NCI-H1105 (cell line): ENCODE measurements at places on chromosomes 7 and 10.

DNA sequence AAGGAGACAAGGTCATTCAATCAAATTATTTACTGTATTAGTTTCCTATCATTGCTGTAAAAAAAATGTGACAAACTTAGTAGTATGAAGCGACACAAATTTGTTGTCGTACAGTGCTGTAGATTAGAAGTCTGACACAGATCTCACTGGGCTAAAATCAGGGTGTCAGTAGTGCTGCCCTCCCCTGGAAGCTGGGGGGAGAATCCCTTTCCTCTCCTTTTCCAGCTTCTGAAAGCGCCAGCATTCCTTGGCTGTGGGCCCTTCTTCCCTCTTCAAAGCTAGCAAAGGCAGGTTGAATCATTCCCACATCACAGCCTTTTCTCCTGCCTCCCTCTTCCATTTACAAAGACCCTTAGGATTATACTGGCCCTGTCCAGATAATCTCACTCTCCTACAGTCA, 28.0 kb downstream of the VPS41 start:
- DNase-seq, result no peak

DNA sequence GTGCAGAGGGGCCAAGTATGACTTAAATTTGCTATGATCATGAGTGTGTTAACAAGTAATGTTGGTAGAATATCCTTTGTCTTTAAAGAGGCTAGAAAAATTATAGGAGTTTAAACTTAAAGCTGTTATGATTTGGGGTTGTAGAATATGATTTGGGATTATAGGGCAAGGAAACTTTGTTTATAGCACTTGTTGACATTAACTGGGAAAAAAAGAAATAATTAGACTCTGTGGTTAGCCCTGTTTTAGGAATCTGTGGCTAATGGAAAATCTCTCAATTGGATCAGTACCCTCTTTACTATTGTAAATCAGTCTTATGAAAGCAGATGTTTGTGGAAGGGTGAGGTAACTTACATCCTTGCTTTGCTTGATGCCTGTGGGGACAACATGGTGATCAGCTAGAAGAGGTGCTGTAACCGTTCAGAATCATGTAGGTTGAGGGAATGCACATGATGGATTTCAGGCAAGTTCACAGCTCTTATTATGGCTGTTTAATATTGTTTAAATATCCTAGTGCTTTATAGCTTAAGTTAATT, 11.1 kb downstream of the ING3 start:
- no peak for DNase-seq

DNA sequence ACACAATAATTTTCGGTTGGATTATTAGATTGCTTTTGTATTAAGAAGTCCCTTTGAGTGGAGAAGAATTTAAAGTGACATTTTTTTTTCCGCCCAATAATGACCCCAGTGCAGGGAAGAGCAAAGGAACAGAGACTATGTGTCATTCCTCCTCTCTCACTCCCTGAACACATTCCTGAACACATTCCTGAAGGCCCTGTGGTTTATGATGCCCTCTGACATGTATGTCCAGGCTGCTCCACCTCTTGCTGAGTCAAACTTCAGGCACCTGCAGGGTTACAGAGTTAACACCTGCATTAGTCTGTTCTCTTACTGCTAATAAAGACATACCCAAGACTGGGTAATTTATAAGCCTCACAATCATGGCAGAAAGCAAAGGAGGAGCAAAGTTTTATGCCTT, 704.0 kb upstream of the LRRN3 start:
- no peak for DNase-seq

GRCh38 chr7:311131-311680, 21.2 kb downstream of the FOXL3 start:
- DNase-seq, result no peak

DNA sequence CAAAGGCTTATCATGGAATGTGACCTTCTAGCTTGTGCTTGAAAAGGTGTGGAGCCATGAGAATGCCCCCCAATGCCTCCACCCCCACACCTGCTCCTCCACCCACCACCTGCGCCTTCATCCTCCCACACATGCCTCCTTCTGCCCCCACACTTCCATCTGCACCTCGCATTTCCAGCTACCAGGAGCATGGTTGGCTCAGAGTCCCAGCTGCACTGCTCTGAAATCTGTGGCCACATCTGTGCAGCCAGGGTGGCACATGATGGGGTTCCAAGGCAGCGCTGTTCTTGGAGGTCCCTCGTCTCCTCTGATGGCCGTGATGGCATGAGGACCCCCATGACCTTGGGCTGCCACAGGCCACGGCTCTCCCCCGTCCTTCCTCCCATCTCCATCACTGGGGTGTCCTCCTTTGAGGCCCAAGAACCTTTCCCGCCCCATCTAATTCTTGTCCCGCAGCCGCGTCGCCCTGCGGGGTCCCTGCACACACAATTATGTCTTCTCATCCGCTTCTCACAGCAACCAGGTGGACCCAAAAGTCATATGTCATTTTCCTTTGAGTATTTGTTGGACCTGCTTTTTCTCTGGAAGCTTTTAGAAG, 40.6 kb upstream of the CNPY1 start:
- DNase-seq, result no peak

DNA sequence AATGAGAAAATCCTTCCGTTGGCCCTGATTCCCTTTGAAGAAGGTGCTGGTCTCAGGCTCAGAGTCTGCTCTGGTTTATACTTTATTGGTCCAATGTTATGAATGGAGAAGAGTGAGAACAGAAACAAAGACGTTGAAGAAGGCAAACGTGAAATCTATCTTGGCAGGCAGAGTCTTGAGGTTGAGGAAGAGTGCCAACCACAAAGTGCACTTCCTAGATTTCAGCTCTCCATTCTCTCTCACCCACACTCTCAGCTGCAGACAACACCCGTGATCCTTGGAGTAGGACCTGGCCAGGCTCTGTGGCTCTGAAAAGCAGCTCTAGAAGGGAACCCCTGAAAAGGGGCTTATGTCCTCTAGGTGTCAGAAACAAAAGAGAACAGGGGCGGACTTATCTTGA, 128.9 kb upstream of the PLXNA4 start:
- DNase-seq, result no peak

- DNase-seq, result no peak
Measured at GRCh38 chr7:150620061-150620460, 12.1 kb downstream of the GIMAP6 start.

GRCh38 chr7:10468908-10469307, 504.8 kb upstream of the PHF14 start:
- no peak for DNase-seq

- DNase-seq, result no peak
Measured at GRCh38 chr7:82598958-82599357, 155.4 kb upstream of the CACNA2D1 start.

GRCh38 chr7:28315565-28316410, 96.5 kb upstream of the CREB5 start:
- no peak for DNase-seq

- no peak for DNase-seq
Measured at GRCh38 chr10:47031211-47031900, 120.1 kb downstream of the PTPN20 start.

- DNase-seq, result no peak
Measured at GRCh38 chr10:95661818-95662217, 5.3 kb upstream of the ALDH18A1 start.

DNA sequence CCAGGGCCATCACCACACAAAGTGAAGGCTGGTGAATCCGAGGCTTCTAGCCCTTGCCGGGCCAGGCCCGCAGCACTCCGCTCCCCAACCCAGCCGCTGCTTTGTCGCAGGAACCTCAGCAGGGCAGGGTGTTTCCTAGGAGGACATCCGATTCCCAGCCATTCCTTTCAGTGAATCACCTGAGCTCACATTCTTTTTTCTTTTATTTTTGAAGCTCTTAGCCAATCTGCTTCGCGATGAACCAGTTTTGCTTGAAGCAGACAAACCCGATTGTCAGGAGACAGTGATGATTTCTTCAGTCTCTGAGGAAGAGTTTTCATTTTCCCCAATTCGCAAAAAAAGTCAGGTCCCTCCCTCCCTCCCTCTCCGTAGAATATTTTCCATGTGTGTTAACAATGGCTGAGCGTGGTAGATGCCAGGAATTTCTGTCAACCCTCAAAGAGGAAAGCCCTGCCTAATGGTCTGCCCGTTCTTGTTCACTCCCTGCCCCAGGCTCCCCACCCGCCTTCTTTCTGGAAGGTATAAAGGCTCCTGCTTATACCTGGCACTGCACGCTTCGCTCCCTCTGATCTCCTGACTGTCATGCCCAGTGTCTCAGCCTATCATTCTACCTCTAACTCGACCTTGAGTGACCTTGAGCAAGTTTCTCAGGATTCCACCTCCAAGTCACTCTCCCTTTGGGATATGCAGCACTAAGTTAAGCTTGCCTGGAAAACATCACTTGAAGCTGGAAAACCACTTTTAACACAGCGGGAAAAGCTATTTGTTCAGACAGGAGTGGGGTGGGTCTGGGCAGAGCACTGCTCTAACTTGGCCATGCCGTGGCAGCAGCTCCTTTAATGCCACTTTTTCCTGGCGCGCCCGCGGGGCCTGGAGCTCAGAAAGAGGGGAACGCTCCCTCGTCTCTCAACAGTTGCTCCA, 35.1 kb downstream of the EGFR start:
- DNase-seq, result no peak

DNA sequence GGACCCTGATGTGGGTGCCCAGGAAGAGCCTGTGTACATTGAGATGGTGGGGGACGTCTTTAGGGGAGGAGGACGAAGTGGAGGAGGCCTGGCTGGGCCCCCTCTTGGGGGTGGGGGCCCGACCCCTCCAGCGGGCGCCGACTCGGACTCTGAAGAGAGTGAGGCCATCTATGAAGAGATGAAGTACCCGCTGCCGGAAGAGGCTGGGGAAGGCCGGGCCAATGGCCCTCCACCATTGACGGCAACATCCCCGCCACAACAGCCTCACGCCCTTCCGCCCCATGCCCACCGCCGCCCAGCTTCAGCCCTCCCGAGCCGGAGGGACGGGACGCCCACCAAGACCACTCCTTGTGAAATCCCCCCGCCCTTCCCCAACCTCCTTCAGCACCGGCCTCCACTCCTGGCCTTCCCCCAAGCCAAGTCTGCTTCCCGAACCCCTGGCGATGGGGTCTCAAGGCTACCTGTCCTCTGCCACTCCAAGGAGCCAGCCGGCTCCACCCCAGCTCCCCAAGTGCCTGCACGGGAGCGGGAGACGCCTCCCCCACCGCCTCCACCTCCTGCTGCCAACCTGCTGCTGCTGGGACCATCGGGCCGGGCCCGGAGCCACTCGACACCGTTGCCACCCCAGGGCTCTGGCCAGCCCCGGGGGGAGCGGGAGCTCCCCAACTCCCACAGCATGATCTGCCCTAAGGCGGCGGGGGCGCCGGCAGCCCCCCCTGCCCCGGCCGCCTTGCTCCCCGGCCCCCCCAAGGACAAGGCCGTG, 4.8 kb downstream of the NYAP1 start:
- DNase-seq, result no peak
